Activated CD8-positive, alpha-beta memory T cell treated with anti-CD3 and anti-CD28 coated beads, Interleukin-2, amount 50 U/mL, for 48 hours (primary cell): ENCODE measurements at places on chromosomes 5 and 9.

GRCh38 chr9:135879237-135879601 is 28.1 kb downstream of the CAMSAP1 start:
- DNase-seq, result no peak

DNA sequence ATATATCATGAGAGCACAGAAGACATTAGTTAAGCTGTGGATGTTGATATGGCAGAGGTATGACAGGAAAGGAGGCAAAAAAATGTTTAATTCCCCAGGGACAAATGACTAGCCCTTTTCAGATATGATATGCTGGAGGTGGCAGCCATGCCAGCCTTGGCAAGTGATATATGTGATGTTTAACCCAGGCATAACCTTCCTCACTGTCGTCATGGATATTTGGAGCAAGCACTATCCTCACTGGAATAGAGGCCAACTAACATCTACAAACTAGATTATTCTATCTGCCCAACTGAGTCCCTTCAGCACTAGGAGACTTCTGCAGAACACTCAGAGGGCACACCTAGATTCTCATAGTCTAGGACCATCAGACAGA is 27.3 kb upstream of the SLC46A2 start:
- DNase-seq, result no peak

DNA sequence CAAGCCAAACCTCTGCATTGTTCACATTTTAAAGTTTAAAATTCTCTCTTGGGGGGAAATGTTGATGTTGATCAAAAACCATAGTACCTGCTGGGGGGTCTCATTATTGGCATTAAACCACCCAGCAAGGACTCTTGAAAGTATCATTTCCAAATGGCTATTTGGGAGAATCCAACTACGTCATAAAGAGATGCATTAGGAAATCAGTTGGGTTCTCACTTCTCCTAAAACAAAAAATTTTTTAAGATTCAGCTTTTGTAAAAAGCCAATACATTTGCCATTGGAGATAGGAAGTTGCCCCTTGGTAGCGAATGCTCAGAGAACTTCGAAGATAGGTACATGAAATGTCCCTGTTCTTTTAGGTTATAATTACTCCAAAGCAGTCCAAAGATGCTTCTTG is 96.4 kb downstream of the GNAQ start:
- DNase-seq, result no peak

- DNase-seq, result no peak
Measured at GRCh38 chr5:157431544-157432200, 28.3 kb upstream of the NIPAL4 start.

GRCh38 chr5:145176041-145176440 is 659.1 kb downstream of the PRELID2 start:
- no peak for DNase-seq

DNA sequence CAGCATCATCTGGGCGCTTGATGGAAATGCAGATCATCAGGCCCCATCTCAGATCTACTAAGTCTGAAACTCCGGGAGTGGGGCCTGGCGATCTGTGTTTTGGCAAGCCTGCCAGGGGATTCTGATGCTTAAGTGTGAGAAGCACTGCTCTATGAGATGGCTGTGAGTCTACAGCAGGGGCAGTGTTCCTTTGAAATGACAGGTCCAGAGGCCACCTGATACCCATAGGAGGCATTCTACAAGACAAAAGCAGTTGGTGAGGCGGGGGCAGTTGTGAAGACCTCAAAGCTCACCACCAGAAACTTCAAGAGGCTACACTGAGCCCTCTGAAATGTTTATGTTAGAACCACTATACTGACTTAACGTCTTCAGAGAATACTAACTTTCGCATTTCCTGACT is 86.9 kb upstream of the SPATA31D4 start:
- DNase-seq, result no peak

DNA sequence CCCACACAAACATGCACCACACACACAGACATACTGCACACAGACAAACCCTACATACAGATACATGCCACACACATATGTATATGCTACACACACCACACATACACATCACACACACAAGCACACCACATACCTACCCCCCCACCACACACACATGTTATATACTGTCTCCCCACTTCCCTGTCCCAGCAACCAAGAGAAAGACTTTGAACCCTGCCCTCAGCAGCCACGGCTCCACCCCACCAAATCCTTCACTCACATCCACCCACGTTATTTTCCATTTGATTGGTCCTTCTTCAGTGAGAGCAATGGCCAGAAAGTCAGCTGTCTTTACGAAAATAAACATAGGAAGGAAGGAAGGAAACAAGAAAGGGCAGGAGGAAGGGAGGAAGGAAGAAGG is 479.8 kb downstream of the DIRAS2 start:
- no peak for DNase-seq

DNA sequence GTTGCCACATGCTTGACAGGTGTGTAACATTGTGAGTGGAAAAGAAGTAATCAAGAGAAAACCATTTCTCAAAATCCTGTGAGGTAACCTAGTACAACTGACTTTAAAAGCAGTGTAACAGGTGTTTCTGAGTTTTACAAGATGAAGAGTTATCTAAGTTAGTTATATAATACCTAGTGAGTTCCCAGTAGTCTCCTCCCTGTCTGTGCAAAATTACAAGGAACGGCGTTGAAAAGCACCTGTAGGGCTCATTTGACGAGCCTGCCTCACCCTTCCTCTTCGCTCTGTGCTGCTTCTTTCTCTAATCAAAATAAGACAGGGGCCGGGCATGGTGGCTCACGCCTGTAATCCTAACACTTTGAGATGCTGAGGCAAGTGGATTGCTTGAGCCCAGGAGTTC is 132.9 kb upstream of the SLC30A5 start:
- DNase-seq, result no peak

- no peak for DNase-seq
Measured at GRCh38 chr9:92707530-92707929, 37.6 kb upstream of the IPPK start.

DNA sequence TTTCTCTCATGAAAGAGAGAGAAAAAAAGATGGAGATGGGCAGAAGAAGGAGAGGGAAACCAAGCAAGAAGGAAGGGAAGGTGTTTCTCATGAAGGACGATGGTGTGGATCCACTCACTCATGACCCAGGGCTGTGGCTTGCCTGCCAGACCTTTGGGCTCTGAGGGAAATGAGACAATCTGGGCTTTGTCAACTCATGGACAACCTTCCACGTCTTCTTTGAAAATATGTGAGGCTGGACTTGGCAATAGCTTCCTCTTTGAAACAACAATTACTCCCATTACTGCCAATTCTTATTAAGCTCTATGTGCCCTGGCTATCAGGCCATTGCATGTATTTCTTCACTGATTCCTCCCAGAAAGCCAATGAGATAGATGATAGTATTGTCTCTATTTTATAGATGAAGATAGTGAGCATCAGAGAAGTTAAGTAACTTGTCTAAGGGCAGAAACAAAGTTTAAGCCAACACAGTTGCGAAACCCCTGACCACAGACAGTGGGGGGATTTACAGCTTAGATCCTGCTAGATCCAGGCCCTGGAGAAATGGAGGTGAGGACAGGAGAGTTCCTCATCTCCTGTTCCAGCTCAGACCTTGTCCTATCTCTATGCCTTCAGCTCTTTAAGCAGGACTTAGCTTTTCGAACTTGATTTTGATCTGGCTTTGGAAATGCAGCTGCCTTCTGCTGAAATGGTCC is 132.4 kb downstream of the GCNT1 start:
- DNase-seq, result no peak

DNA sequence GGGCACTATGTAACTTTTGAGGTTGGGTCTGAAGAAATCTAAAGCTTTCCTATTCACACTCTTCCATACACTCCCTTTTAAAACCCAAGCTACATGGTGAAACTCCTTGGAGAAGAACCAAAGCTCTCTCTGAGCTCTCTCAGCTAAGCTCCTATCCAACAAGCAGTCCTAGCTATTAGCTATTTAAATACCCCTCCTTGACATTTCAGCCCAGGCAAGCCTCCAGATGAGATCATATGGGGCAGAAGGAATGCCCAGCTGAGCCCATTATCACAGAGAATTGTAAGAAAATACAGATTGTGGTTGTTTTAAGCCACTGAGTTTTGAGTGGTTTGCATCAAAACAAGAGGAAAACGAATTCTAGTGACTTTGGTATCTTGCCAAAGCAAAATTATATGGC is 15.2 kb downstream of the HSPB3 start:
- no peak for DNase-seq

DNA sequence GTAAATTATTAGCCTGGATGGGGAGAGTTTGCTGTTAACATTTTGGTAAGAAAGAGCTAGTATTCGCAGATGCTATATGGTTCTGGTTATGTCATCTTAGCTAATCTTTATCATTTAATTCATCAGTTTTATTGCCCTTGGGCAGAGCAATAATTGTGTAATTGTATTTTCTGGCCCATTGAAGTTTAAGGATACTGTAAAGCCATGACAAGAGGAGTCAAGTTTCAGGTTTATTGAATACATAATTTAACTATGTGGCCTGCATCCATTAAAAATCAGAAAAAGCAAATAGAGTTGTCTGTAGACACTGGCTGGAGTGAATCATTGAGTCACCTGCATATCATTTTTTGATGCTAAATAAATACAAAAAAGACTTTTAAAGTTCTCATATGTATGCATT is 255.8 kb downstream of the PRELID2 start:
- DNase-seq, result no peak

GRCh38 chr9:17137566-17137965 is 2.7 kb downstream of the CNTLN start:
- DNase-seq, result no peak

GRCh38 chr5:154355129-154355611 is 90.6 kb upstream of the SAP30L start:
- DNase-seq, result no peak

DNA sequence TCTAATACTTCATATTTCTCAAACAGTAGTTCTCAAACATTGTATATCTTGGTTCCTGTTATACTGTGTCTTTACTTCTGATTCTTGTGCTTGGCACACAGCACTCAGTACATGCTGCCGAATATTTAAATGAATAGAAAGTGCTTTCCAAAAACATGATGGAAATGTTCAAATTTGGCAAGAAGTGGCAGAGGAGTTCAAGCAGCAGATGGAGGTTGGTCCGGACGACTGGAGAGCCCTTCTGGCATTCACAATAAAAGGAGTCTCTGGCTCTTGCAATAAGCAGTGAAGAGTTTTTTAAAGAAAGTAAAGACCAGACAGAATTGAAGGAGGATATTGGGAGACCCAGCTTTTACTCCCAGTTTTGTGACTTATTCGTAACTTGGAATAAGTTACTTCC is 36.3 kb downstream of the TSTD2 start:
- DNase-seq, result no peak

GRCh38 chr9:83536332-83536731 is 1.9 kb downstream of the FRMD3 start:
- no peak for DNase-seq

- peak; percentile 48 for DNase-seq
Measured at GRCh38 chr9:34550016-34550680, 27.4 kb upstream of the ENHO start.

- DNase-seq, result no peak
Measured at GRCh38 chr5:2852446-2852845, 101.0 kb upstream of the IRX2 start.
